ENCODE measurements at places on chromosomes 13 and 19. TPM values are rescaled to one million over a fixed set of nuclear protein-coding genes. Genes with fewer than 3 reads are reported as not detected.

Gene KLK10
- total RNA-seq = not detected

DNA sequence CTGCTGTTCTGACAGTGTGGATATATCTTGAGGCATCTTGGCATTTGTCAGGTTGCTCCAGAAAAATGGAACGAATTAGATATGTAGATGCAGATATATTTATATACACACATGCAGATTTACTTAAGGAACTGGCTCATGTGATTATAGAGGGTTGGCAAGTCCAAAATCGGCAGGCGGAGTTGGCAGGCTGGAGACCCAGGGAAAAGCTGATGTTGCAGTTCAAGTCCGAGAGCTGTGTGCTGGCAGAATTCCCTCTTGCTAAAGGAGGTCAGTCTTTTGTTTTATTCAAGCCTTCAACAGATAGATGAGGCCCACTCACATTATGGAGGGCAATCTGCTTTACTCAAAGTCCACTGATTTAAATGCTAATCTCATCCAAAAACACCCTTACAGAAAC, 24.4 kb upstream of the CSNK1A1L start:
- ATAC-seq = no peak

Gene FLT3LG
- 5.7 TPM for total RNA-seq

Gene RASGRP4
- 4.1 TPM for total RNA-seq

Gene HRC
- 2.2 TPM for total RNA-seq

GRCh38 chr19:50889638-50890037, 16.4 kb downstream of the KLK2 start:
- ATAC-seq = no peak
